CD4-positive, alpha-beta T cell treated with Interleukin-12 subunit alpha and Interleukin-12 subunit beta, for 1 hour (primary cell): ENCODE measurements at places on chromosomes 3 and 15.

GRCh38 chr3:126475413-126476114 is at the start of gene ZXDC:
TSS of gene ZXDC (minus strand) at chr3:126475891. CDS start at chr3:126475865, 26 bp downstream.
- peak; percentile 95 for DNase-seq

DNA sequence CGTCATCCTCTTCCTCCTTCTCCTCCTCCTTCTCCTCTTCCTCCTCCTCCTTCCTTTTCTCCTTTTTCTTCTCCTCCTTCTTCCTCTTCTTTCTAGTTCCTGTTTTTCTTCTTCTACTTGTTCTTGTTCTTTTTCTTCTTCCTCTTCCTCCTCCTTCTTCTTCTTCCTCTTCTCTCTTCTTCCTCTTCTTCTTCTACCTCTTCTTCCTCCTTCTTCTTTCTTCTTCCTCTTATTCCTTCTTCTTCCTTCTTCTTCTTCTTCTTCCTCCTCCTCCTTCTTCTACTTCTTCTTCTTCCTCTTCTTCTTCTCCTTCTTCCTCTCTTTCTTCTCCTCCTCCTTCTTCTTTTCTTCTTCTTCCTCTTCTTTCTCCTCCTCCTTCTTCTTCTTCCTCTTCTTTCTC is 310.2 kb upstream of the LMCD1 start:
- no peak for DNase-seq

DNA sequence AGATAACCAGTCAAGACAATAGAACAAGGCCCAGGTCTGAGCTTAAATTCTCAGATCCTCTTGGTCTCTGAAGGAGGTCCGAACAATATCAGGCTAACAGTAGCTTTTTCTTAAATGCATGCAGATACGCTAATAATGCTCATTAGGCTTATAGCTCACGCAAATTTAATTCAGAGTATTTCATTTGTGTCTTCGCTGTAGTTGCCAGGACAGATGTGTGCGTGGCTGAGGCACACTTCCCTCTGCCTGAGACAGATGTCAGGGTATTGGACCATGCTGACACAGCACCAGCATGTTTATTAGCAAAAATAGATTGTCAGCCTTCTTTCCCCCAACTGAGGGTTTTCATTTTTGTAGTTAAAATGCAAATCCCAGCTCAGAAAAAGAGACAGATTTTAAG is 102.9 kb upstream of the BFSP2 start:
- no peak for DNase-seq

- DNase-seq: peak; percentile 7
These were observed 68.1 kb downstream of the SLC6A1 start for GRCh38 chr3:11060500-11061251.

DNA sequence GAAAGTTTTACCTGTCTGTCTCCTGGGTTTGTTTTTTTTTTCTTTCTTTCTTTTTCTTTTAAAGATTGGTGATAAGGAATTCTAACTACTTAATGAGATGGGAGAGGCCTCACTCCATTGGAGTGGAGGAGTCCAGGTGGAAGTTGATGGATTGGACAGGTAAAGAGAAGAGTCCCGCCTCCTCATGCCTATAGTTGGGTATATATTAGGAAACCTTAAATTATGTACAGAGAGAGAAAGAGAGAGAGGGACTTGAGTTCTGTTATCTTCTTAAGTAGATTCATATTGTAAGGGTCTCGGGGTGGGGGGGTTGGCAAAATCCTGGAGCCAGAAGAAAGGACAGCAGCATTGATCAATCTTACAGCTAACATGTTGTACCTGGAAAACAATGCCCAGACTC is 158.2 kb downstream of the TP63 start:
- no peak for DNase-seq

DNA sequence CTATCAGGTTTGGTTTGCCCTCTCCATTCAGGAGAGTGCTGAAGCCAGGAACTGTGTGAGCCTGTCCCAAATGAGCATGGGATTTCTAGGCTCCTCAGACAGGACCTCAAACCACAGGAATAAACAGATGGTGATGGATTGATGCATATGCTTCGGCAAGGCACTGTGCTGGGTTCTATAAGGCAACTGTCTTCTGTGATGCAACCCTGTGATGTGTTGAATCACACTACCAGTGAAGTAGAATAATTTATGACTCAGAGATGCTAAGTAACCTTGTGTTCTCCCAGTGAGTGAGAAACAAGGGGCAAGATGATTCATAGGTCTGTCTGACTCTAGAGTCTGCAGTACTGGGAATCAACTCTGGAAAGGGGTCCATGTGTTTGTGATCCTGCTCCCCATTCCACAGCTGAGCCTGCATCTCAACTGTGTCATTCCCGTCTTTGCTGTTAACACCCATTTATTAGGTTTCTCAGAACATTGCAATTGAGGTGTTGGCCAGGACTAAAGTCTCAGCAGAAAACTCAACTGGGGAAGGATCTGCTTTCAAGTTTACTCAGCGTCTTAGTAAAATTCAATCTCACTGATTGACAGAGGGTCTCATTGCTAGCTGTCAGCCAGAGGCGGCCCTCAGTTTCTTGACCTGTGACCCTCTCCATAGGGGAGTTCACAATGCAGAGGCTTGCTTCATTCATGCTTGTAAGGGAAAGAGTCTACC is 510.1 kb upstream of the CFAP20DC start:
- no peak for DNase-seq

DNA sequence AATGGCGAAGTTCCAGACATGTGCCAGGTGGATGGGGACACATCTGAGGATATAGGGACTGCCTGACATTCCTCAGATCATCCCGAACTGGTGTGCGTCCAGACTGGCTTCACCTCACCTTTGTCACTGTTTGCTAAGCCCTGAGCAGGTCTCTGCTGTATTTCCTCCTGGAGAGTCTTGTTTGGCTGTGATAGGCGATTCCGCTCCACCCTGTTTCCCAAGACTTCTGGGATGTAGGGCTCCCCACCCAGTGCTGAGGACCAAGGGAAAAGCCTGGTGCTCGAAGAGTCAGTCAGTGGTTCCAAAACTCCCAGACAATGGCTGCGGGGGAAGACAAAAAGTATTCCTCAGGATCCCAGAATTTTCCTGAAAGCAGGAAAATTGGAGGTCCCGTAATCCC is 11.1 kb upstream of the FURIN start:
- no peak for DNase-seq
